Head of caudate nucleus (tissue), 42 donors: ENCODE measurements at places on chromosomes 2 and 18.

- no peak for DNase-seq
These were observed 309.5 kb downstream of the KIAA1328 start for GRCh38 chr18:37138456-37138855.

- DNase-seq: no peak
These were observed 40.6 kb downstream of the FASTKD2 start for GRCh38 chr2:206805887-206806607.

DNA sequence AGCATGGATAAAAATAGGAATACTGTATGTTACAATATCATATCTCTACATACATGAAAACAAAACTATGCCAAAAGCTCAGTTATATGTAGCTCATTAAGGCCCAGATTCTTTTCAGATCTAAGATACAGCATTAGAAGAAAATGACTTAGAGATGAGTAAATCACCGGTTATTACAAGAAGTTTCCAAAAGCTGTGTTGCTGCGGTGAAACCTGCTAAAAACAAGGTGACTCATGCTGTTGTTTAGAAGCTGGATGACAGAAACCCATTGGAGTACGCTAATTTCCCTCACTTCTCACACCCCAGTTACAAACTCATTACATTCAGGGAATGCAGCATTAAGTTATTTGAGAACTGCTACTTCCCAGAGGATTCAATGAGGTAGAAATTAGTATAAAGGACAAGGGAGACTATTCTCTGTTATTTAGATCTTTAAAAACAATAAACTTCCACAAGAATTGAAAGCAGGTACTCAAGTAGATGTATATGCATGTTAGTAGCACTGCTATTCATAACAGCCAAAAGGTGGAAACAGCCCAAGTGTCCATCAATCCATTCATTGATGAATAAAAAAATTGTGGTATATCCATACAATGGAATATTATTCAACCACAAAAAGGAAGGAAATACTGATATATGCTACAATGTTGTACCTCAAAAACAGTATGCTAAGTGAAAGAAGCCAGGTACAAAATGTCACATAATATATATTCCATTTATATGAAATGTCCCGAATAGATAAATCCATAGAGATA lies 32.6 kb downstream of the RBKS start:
- no peak for DNase-seq

- DNase-seq: no peak
These were observed 270.7 kb downstream of the ALK start for GRCh38 chr2:29650631-29651097.

GRCh38 chr2:118269408-118270051 lies 181.3 kb downstream of the INSIG2 start:
- no peak for DNase-seq

DNA sequence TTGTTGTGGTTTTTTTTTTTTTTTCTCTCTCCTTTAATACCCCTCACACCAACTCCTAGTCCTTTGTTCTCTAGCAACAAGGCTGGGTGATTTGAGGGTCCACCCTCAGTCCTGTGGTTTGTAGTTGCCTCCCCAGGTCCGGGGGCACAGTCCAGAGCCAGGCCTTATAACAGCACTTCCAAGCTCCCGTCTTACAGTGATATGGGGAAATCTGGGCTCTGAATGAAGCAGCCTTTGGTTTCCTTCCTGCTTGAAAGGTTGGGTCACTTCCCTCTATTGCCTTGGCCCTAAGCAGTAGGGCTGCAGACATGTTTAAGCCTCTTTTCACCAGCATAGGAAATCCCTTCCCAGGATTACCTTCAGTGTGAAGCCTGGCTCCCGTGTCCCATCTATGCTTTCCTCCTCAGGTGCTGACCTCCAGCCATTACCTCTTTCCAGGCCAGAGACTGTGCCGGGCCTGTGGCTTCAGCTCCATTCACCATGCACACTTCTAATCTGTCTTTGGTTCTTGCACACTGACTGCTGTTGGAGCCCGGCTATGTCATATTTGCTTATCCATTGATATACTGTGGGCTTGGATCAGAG lies 21.2 kb upstream of the NTSR2 start:
- DNase-seq: no peak

GRCh38 chr18:3281456-3282400 lies 19.8 kb downstream of the MYL12B start:
- DNase-seq: no peak

- DNase-seq: no peak
These were observed 15.1 kb upstream of the LMAN1 start for GRCh38 chr18:59374128-59374527.

DNA sequence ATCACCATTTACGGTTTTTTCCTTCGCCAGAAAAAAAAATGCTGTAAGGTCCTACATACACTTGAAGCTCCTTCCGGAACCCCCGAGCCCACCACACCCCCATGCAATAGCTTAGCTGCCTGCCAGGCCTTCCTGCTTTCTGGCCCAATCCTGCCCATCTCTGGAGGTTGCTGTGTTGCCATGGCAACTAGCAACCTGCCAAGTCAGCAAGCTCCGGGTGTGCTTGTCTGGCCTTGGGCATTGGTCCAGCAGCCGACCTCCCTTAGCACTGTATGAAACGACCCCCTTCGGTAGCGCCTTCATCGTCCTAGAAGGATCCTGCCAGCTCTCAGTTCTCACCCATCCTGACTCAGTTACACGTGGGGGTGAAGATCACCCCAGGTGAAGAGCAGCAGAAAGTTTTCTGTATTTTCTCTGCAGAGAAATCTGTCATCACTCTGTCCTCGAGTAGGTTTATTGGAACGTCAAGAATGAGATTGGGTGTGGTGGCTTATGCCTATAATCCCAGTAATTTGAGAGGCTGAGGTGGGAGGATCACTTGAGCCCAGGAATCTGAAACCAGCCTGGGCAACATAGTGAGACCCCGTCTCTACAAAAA lies 47.4 kb upstream of the MTCL1 start:
- DNase-seq: no peak

GRCh38 chr2:42238644-42239288 lies 69.6 kb downstream of the EML4 start:
- peak; percentile 37 for DNase-seq

DNA sequence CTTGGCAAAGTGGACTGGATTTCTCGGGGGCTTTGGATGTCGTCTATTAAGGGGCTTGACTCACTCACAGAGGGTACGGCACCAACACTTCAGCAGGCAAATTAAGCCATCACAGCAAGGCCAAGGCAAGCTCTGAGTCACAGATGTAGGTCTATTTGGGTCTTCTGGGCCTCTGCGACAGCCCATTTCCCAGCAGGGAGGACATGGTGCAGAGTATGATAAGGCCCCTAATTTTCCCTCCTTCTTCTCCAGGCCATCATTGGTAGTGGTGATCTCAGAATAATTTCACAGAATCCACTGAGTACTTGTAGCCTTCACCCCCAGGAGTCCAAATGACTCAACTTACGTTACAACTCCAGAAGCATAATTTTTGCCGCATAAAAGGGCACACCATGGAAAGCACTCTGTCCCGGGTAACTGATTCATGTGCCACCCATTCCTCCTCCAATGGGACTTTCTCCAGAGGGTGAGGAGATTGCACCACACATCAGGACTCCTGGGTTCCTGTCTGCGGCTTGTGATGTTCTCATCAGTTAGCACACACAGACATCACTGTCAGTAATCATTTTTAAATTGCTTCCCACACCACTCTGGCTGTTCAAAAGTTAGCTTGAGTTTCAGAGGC lies 164.9 kb downstream of the TXNL1 start:
- DNase-seq: no peak

DNA sequence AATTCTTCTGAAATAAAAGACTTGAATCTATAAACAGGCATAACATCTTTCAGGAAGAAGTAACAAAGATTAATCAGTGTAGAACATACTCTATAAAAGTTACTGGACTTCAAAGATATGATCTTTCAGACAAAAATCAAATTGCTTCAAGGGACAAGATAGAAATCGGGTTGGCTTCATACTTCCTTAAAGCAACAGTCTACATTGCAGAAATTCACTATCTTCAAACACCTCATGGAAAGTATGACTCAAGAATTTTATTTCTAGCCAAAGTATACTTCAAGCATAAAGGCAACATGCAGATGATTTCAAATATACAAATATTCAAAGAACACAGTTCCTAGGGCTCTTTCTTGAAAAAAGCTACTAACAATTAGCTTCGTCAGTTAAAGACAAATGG lies 240.7 kb downstream of the SRBD1 start:
- no peak for DNase-seq

- peak; percentile 94 for DNase-seq
These were observed 819.6 kb upstream of the FSHR start for GRCh38 chr2:49973917-49974368.

DNA sequence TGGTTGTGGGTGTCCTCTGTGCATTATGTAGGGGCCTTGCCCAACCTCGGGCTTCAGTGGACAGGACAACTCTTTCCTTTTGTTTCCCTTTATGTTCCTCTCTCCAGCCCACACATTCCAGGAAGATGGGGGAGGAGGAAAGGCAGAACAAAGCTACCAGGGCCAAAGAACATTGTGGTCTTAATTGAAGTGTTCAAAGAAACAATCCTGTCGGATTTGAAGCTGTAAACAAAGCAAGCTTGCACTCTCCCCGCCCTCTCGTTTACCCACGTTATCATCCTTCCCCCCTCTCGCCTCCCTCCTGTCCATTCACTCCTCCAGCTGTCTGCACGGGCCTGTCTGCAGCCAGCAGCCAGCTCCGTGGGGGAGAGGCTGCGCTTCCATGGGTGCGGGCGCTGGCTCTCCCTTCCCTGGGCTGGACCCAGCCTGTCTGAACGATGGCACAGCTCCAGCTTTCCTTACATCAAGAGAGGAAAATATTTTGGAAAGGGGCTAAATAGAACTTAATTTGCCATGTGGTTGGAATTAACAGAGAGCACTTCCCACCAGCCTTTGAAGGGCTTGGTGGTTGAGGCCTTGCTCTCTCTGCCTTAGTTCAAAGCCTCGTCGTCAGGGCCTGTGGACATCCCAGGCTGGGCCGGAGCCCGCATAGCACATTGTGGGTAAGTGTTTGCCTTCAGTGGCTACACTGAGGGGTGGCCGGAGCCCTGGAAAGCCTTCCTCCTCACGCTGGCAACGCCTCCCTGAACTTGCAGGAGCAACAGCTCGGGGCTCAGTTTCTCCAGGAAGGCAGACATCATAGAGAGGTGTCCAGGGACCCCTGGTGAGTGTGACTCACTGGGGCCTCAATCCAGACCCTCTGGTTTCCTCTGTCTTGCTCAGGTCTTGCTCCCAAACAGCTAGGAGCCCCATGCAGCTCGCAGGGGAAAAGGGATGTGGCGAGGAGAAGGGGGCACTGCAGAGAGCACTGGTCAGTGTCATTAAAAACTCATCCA lies 60.6 kb upstream of the HS6ST1 start:
- no peak for DNase-seq

DNA sequence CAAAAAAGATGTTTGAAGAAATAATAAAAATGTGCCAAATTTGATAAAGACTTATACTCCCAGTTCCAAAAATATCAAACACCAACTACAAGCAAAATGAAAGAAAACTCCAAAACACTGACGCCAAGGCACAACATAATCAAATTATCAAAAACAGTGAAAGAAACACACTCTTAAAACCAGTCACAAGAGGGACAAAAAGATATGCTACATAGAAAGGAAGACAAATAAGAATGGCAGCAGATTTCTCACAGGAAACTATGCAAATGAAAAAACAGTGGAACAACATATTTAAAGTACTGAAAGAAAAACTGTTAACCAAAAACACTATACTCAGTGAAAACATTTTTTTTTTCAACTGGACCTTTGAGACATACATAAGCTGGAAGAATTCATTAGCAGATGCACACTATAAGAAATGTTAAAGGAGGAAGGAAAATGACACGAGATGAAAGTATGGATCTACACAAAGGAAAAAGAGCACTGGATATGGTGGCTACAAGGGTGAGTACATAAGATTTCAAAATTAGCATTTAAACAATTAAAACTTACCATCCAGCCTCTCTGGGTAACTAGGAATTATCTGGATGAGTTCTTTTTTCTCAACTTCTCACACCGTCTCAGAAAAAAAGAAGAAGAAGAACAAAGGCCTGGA lies 94.0 kb upstream of the ACVR1C start:
- no peak for DNase-seq

- DNase-seq: no peak
These were observed 141.2 kb upstream of the TWIST2 start for GRCh38 chr2:238706673-238707072.

DNA sequence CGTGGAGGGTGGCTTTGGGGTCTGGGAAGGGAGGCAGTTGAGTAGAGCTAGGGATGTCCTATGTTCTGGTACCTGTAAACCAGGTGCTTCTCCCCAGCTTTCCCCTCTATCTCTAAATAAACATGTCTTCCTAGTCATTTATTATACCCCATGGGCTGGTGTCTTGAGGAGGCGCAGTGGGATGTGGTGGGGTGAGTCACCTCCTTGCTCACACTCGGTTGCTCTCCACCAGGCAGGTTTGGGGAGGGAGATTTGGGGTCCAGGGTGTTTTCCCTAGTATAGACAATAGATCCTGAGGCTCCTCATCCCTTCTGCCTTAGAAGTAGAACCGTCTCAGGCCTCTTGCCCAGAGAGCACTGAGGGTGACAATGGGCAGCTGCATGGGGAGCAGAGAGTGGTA lies 5.1 kb downstream of the PSD4 start:
- DNase-seq: no peak

- DNase-seq: peak; percentile 2
These were observed 76.9 kb downstream of the MYO1B start for GRCh38 chr2:191321861-191322662.

- DNase-seq: no peak
These were observed 186.8 kb downstream of the ZEB2 start for GRCh38 chr2:144333143-144333555.

DNA sequence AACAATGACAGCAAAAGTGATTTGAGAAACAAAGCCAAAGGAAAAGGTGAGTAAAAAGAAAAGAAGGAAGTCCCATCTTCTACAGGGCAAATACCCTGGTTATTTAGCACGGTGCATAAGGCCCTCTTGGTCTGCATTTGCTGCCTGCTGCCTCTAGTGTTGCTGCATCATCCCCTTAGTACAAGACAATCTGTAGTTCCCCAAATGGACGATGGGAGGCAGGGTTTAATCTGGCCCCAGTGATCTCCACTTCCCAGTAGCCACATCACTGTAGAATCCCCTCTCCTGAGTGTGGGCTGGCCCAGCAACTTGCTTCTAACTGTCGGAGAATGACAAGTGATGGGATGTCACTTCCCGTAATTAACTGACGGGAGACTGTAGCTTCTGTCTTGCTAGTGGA lies 85.1 kb downstream of the CTAGE1 start:
- DNase-seq: no peak

GRCh38 chr2:239396881-239397681 lies 3.7 kb downstream of the HDAC4 start:
- DNase-seq: no peak

DNA sequence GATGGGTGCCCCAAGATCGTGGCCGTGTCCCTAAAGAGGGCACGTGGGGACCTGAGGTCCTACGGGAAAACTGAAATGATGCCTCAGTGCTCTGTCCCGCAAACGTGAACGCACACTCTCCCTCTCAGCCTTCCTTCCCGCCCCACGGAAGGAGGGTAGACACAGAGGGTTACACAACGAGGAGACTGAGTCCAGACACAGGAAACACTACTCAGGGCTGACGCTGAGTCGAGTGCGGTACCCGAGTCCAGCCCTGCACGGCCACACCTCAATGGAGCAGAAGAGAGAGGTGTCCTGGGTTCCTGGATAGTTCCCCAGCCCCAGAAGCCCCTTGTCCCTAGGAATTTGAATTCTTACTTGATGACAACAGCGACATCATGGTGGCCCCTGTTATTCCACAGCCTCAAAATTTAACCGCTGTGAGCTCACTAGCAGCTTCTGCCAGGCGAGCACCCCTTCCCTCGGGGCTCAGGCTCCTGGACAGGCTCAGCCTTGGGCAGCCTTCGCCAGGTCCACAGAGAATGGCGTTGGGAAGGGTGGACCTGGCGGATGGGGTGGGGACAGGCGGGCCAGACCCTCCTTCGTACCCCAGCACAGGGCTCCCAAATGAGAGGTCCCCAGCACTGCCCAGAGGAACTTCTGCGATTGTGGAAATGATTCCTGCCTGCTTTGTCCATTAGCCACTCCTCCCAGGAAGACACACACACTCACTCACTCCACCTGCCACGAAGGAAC lies 980 bp upstream of the RNPEPL1 start:
- DNase-seq: peak; percentile 10
